ENCODE measurements at places on chromosomes 3 and 15.

DNA sequence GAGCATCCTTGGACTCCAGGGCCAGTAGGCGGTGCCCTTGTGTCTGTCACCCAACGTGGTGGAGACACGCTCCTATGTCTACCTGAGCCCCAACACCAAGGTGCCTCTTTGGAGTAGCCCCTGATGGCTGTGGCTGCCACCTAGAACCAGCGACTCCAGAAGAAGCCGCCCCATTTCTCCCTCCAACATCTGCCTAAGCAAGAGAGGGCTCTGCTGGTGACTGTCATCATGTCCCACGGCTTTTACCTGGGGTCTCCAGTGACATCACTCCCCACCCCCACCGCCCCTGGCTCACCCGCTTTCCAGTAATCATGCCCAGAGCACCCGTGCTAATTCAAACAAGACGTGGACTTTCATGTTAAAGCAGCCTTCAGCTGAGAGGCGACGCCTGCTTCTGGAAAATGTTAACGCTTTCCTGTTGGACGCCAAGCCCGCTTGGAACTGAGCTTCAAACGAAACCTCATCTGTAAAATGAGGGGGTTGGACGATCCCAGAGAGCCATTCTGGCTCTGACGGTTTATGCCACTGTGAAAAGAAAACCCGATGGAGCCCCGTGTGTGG lies 57.0 kb downstream of the ISG20 start:
- DNase-seq = no peak

DNA sequence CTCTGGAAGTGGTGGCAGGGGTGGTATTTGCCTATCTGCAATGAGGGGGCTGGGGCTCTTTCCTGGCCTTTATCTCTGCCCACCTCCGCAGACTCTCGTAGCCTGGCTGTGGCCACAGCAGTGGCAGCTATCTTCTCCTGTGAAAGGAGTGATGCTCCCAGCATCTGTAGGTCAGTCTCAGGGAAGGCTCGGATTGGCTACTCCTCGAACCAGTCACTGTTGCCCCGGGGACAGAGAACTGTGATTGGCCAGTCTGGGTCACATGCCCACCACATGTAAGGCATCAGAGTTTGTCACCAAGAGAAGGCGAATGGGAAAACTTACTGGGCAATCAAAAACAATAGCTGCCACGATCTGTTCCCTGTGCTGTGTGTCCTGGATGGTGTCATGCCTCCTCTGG lies 30.1 kb upstream of the FGD5 start:
- no peak for DNase-seq

DNA sequence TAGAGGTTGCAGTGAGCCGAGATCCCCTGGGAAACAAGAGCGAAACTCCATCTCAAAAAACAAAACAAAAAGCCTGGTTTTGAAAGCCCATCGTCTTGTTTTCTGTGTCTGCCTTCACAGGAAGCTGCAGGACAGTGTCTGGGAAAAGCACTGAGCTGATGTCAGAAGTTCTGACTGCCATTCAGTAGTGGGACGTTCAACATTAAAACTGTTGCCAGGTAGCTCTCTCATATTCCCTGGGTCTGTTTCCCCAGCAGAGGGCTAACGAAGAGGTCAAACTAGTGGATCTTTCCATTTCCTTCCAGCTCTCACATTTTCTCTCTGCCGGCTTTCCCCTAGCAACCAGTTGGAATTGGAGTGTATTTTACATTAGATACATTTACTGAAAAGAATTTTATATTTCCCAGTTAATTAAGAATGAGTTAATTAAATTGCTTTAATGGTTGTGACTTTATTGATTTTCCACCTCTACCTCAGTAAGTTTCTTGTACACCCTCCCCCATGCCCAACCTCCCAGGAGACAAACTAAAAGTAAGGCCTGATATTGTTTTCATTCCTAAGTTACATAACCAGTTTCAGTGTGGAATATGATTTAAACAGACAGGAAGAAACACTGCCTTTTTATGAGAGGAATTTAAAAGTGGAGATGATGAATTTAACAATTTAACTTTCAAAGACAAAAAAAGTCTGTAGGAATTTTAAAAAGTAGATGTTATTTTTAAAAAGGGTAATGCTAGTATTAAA lies 29.9 kb downstream of the RCN2 start:
- DNase-seq = no peak

GRCh38 chr3:165378761-165379160 lies 182.6 kb upstream of the SLITRK3 start:
- no peak for DNase-seq

DNA sequence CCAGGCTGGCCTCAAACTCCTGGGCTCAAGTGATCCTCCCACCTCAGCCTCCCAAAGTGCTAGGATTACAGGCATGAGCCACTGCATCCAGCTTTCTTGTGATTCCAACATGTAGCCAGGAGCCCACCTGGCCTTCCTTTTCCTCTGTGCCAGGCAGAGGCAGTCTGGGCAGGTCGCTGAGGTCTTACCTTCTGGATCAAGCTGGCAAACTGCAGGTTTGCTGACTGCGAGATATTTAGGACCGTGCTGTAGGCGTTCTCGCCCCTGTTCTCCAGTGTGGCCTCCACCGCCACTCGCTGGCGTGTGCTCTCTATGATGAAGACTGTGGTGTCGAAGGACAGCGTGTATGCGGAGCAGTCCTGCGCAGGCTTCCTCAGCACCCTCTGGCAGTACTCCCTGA lies 42.5 kb downstream of the FEM1B start:
- no peak for DNase-seq

GRCh38 chr3:115341208-115341607 lies 194.1 kb upstream of the ZBTB20 start:
- no peak for DNase-seq

DNA sequence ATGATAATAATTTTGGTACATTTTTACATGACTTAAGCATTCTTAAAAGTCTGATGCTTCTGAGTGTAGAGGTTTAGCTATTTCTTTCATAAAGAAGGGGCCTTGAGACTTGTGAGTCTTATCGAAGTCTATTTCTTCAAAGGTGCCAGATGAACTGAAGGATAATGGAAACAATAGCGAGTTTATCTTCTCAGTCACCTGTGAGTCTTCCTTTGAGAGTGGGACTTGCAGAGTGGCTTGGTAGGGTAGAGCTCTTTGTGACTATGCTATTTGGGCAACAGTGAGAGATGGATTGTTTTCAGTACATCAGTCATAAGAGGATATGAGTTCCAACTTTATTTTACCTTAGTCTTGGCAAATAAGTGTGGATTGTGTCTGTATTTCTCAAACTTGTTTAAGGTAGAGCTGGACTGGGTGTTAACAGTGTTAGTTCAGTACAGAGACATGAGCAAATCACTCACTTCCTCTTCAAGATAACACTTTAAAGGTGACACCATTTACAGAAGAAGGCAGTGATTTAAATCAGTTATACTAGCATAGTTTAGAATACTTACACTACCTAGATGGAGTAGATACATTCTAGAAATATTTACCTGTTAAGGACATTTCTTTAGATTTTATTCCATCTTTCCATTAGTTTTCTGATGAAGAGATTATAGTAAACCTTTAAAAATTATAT lies 3.2 kb downstream of the AKAP13 start:
- DNase-seq = no peak

DNA sequence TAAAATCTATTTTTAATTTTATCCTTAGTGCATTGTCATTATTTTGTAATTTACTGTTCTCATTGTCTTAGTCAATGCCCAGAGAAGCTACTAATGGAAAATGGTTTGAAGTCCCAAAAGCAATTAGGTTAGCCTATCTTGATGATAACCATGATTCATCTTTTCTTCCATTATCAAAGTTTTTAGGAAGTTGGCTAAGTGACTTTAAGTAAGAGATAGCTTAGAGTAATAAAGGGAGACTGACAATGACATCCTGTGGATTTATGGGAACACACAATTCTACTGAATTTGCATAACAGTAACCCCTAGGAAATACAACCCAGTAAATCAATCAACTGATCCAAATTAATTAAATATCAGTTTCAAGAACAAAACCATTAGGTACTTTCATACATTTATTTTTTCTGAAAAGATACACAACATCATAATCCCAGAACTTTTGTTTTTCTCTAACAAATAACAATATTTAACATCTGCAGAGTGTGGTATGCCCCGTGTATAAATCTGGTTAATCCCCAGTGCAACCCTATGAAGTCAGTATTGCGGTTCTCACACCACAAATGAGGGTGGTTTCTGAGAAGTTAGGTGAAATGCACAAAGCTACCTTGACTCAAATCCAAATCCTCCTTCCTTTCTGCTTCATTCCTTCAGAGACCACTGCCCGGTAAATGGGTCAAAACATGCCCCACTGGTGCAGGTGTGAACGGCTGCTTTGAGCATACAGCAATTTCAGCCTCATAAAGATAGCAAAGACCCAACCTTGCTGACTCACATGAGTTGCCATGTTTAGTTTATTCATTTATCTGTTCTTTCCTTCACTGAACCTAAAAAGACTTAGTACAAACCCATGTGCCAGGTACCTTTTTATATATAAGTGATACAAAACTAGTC lies 202.1 kb downstream of the TBL1XR1 start:
- DNase-seq = no peak

DNA sequence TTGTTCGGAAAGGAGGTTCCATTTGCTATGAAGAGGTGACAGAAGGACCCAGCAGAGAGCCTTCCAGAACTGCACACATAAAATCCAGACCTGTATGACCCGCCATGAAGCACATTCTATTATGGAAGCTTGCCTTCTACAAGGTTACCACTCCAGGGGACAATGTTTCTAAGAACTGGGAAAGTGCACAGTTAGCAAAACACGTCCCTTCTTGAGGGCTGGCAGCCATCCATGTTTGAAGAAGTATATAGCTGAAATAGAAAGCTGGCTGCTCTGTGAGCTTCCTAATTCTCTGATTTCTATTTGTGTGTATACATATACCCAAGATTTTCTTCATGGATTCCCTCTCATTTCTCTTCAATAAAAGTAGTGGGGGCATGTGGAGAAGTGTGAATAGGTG lies 74.6 kb downstream of the CNTN3 start:
- DNase-seq = no peak

DNA sequence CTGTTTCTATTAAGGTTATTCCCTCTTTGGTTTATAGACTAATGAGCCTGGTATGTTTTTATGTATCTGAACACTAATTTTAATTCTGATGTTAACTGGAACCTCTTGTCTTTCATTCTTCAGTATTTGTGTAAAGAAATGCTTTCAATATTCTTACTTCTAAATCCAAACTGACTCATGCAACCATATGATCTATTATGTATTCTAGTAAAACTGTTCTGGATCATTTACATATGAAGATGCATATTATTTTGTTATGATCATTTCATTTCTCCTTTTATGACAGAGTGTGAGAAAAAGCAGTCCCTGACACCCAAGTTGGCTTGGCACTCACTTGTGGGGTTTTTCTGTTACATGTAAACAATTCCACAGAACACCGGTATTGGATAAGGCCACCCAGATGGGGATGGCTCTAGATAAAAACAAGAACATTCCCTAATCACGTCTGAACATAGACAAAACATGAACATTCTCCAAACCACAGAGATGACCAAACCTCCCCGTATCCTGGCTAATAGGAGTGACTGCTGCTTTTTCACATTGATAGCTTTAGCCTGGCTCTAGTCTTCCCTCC lies 72.2 kb upstream of the EPHB3 start:
- no peak for DNase-seq

GRCh38 chr15:27655056-27655455 lies 444.1 kb downstream of the OCA2 start:
- DNase-seq = no peak

DNA sequence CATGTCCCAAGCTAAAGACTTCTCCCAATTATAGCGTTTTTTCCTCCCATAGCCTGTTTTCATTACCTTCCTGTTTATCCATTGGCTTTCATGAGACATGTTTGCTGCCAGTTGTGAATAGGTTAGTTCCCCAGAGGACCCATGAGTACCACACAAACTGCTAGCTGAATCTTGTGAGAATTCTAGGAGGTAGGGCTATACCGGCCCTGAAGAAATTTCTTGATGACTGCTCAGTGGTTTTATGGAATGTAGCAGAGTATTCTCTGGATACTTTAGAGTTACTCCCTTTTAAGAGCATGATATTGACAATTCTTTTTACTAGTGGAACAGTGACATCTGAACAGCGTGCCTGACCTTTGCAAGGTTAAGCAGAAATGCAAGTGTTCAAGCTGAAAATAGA lies 210.4 kb downstream of the MCTP2 start:
- DNase-seq = no peak

Data from right renal cortex interstitium (tissue), 3 donors.